ENCODE measurements at places on chromosomes 5 and 9.

GRCh38 chr5:32193591-32193990 is 19.5 kb upstream of the GOLPH3 start:
- DNase-seq, result no peak

GRCh38 chr5:40733879-40734563 is 21.7 kb downstream of the TTC33 start:
- no peak for DNase-seq

- no peak for DNase-seq
These were observed 45.2 kb downstream of the CYSTM1 start for GRCh38 chr5:140220032-140220697.

GRCh38 chr5:14143841-14144585 is 871 bp downstream of the TRIO start:
- peak; percentile 25 for DNase-seq

DNA sequence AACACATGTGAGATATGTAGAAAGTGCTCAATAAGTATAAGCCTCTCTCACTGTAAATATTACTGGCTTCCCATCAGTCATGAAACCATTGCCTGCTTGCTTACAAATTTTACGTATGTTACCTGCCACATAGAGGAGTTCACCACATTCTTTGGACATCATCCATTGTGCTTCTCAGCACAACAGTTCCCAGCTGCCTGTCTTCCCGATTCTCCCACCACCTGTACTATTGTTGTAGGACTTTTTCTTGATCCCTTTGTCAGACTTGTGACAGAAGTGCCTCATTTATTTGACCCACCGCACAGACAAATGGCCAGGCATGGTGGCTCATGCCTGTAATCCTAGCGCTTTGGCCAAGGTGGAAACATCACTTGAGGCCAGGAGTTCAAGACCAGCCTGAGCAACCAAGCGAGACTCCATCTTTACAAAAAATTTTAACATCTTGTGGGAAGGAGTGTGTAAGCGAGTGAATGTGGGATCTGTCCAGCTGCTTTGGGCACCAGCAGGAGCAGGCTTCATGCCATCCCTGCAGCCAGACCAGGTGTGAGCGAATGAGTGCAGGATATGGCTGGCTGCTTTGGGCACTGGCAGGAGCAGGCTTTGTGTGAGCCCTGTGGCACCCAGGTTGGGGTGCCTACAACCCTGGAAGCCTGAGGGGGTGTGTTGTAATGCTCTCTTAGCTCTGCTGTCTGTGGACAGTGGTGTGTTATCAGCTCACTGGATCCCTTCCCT is 139.9 kb upstream of the ELL2 start:
- no peak for DNase-seq

DNA sequence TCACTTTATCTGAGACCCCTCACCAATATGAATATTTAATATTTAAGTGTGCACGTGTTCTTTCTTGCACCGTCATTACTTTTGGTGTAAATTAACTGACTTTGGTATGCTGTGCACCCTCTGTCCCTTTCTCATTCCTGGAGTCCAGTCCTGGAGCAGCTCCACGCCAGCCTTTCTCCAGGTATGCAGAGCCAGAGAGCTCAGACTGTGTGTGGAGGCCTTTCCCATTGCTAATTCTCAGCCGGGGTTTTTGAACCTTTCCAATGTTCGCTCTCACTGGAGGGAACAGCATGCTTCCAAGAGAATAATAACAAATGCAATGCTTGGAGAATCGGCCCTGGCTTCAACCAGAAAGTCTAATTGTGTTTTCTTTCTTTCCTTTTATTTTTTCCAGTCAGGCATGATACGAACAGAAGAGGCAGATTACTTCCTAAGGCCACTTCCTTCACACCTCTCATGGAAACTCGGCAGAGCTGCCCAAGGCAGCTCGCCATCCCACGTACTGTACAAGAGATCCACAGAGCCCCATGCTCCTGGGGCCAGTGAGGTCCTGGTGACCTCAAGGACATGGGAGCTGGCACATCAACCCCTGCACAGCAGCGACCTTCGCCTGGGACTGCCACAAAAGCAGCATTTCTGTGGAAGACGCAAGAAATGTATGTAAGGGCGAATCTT is 41.7 kb downstream of the ADAMTS16 start:
- DNase-seq, result no peak

- DNase-seq, result no peak
These were observed 277.6 kb downstream of the PSAT1 start for GRCh38 chr9:78574354-78575045.

GRCh38 chr5:13591621-13592020 is 352.9 kb downstream of the DNAH5 start:
- no peak for DNase-seq

- DNase-seq, result no peak
These were observed 44.9 kb downstream of the PCSK1 start for GRCh38 chr5:96388176-96388575.

DNA sequence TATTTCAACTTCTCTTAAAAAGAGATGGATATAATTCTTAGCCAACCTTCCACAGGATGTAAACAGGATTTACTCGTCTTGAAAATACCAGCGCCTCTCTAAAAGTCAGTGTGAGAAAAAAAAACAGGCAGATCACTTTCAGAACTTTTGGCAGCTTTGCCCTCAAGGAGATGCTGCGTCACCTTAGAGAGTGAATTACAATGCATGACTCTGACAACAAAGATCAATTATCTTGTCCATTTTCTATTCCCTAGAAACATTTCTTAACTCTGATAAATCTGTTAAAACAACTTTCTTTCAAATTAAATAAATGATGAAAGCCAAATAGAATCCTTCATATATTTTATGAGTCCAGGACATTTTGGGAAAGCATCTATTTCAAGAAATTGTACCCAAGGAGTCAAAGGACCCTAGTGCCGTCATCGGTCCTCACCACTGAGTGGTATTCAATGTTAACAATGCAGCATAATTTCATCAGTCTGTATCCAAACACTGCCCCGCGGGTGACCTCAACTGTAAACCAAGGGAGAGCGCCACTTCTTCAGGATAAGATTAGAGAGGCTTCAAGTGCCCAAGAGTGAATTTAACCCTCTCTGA is 536.0 kb downstream of the PDE4D start:
- DNase-seq, result no peak

- no peak for DNase-seq
These were observed 26.8 kb downstream of the RGS7BP start for GRCh38 chr5:64532657-64533056.

DNA sequence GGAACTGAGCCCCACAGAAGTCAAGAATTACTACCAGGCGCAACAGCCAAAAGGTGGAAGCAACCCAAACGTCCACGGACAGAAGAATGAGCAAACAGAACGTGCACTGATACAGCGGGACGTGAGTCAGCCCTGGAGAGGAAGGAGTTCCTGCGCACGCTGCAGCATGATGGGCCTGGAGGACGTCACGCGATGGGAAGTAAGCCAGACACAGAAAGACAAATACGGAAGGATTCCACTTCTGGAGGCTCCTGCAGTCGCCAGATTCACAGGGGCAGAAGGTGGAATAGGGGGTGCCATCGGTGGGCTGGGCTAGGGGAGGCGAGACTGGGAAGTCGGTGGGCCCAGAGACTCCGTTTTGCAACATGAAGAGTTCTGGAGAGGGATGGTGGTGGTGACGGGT is 80.3 kb upstream of the PHYKPL start:
- DNase-seq, result no peak

GRCh38 chr9:98101868-98102273 is 17.2 kb downstream of the TRIM14 start:
- DNase-seq, result peak; percentile 34

GRCh38 chr9:99595796-99596195 is 225.9 kb upstream of the NR4A3 start:
- no peak for DNase-seq

DNA sequence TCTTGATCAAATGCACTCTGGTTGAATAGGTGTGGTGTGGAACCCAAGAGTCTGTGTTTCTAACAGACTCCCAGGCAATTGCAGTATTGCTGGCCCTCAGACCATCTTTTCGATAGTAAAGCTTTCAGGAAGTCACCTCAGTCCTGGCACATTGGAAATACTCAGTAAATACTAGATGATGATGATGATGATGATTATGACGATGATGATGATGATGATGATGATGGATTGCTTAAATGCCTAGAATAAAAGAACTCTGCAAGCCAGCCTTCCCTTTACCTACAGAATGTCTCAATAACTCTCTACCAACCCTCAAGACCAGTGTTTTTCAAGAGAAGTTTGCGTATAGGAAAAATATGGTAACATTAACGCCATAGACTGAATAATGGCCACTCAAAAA is 268.0 kb downstream of the DNAH5 start:
- no peak for DNase-seq

DNA sequence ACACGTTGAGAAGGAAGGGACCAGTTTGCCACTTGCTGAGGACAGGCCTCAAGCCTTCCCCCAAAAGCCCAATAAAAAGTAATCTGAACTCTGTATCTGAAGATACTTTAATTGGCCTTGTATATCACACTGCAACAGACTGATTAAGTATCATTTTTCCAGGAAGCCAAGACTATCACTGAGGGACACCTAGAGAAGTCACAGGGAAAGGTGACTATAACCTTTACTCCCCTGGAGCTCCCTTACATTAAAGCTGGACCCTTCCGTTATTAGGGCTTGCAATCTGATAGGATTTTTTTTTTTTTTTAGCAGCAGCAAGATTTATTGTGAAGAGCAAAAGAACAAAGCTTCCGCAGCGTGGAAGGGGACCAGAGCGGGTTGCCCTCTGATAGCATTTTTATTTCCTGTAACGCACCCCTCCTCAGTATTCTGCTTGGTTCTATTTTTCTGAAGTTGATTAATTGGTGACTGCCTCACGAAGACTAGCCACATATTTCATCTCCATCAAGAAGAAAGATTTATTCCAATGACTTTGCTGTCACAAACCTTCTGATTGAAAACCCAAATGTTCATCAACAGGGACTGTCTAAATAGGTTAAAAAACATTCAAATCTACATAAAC is 2.7 kb downstream of the CDC14B start:
- DNase-seq, result no peak

DNA sequence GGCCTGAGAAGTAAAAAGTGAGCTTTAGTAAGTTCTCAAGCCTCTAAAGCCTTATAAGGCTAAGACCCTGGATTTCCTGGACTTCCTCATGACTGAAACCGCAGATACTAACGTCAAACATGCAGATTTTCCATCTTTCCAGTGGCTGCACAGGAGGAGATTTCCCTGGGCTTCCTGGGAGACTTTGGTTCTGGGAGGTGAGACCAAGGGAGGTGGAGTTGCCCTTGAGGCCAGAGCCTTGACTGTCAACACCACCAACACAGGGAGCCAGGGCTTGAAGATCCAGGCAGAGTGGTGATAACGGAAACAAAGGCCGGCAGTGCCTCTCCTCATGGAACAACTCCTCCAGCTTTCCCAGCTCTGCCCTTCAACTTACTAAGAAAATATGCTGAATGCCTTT is 144.7 kb upstream of the LRRTM2 start:
- DNase-seq, result no peak

- DNase-seq, result no peak
These were observed 792 bp downstream of the NTMT1 start for GRCh38 chr9:129626625-129627284.

DNA sequence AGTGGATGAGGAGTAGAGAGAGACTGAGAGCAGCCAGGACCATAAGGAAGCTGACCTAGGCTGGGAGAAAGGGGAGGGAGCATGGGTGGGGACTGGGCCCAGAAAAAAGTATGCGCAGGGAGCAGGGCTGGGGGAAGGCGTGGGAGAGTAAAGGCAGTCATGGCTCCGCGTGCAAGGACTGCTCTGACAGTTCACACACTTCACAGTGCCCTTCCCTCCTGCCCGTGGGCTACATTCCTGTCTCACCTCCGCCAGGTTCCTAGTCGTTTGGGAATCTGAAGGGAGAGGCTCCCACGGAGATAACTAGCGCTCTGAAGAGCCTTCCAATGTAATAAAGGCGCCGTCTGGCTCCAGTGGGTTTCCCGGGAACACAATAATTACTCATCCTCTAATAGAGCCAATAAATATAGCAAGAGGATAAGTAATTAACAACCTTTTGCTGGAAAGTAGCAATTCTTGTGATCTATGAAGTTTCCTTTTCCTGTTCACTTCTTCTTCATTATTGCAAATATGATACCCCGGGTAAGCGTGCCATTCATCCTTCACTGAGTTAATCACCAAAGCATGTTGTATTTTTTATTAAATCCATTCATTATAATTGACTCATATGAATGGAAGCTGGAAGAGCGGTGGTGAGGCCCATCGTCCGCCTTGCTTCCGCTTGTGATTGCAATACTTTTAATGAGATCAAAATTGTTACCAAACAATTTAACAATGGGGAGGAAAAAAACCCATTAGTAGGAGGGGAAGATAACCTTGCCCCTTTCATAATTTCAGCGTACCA is 39.3 kb downstream of the TTLL11 start:
- DNase-seq, result no peak

DNA sequence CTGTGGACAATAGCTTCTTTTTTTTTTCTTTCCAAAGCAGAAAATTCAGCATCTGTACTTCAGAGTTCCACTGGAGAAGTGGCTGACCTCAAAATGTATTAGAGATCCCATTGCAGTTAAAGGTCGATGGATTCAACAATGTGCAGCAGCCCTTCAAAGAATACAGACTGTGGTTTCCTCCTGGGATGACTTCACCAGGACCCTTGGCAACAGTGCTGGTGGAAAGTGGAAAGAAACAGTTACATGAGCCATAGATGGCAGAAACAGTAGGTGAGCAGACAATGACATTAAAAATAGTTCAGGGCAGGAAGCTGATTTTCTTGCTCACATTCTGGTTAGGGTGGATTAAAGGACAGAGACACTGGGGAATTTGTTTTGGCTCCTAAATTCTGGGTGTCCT is 62.4 kb downstream of the SLC28A3 start:
- no peak for DNase-seq

DNA sequence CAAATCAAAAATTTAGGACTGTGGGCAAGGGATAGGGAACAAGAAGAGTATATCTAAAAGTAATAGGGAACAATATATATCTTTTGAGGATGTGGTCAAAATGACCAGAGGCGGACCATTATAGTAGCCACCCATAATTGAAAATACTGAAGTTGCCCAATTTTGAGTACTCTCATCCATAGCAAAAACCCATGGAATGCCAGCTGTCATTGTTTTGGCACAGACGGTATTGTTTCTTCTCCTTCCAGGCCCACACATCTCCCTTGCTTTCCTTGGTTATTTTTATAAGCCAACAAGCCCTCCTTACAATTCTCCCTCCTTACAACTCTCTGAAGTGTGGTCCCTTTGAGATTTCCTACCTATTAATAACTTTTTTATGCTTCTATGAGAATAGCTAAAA is 50.4 kb upstream of the RGMB start:
- no peak for DNase-seq

DNA sequence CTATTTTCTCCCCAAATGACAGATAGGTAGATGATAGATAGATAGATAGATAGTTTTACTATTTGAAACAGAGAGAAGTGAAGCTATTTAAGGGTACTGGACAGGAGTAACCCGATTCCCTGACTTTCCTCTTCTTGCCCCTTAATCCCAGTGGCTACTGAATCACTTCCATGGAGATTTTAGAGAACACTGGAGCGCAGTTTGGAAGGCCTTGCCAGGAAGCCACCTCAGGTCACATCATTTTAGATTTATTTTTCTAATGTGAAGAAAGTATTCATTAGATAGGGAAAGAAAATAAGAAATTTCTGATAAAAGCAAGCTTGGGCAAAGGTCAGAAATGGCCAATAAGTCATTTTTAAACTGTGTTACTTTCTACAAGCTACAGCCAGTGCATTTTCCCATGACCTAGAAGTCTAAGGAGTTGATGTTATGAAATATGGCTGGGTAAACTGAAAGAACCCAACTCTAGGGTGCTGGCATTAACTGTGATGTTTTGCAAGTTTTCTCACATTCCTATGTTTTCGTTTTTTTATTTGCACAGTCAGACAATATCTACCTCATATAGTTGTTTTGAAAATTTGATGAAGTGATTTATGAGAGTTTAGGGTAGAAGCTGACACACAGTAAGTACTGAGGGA is 544.7 kb upstream of the PTGER4 start:
- no peak for DNase-seq

- DNase-seq, result no peak
These were observed 202.7 kb downstream of the FAM114A2 start for GRCh38 chr5:153835891-153836515.

Measured in activated gamma-delta T cell (primary cell).